ENCODE measurements at places on chromosomes 2 and 18.
A peak's percentile ranks its signal among the peaks of the same experiment; 100 is the strongest.

GRCh38 chr2:216355711-216356110 is 16.6 kb downstream of the MARCHF4 start:
- DNase-seq = no peak

GRCh38 chr18:55289775-55290174 is 298.2 kb downstream of the TCF4 start:
- no peak for DNase-seq

GRCh38 chr2:19416784-19417684 is 58.6 kb upstream of the OSR1 start:
- no peak for DNase-seq

- DNase-seq = peak; percentile 40
Measured at GRCh38 chr2:46351098-46351749, 54.0 kb downstream of the EPAS1 start.

- DNase-seq = no peak
Measured at GRCh38 chr2:15756882-15757819, 165.5 kb downstream of the DDX1 start.

DNA sequence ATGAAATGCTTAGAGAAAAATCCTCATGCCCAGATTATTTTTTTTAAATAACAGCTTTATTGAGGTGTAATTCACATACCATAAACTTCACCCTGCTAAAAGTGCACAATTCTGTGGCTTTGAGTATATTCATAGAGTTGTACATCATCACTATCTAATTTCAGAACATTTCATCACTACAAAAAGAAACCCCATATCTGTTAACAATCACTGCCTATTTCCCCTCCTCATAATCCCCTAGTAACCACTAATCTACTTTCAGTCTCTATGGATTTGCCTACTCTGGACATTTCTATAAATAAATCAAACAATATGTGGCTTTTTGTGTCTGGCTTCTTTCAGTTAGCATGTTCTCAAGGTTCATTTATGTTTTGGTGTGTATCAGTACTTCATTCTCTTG is 51.4 kb downstream of the OSBPL1A start:
- DNase-seq = no peak

GRCh38 chr2:20844246-20844645 is 21.3 kb upstream of the LDAH start:
- DNase-seq = no peak

DNA sequence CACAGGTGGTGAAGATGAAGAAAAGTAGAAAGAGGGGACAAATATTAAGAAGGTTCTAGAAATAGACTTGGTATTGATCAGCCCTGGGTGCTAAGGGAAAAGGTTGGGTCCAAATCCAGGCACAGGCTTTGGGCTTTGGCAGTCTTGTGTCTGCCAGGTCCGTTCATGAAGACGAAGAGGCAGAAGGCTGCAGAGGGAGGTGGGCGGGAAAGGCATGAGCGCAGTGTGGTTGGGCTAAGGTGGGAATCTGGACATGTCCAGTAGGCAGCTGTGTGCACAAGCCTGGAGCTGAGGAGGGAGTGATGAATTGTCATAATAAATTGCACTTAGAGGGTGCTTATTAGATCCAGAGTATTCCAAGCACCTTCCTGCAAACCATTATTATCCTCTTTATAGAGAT is 105.7 kb upstream of the TEX51 start:
- DNase-seq = no peak

DNA sequence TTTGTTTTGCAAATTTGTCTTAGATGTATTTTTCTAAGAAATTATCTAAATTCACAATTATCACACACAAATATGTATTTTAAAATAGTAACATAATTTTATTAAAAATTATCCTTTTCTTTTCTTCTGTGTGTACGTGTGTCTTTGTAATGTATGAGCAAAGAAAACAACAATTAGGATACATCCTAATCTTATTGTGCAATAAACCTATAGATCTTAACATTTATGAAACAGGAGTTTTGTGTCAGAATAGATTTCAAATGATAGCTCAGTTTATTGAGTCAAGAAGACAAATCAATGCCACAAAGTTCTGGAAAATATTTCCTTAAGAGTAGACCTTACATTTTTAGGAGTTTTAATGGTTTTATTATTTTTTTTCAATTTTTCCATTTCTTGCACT is 212.2 kb downstream of the KCNJ3 start:
- no peak for DNase-seq

GRCh38 chr18:67232991-67233390 is 283.5 kb downstream of the DSEL start:
- no peak for DNase-seq

- peak; percentile 54 for DNase-seq
Measured at GRCh38 chr18:45817543-45817942, 7.9 kb upstream of the SIGLEC15 start.

GRCh38 chr2:24132543-24132942 is 9.3 kb downstream of the FAM228B start:
- no peak for DNase-seq

- DNase-seq = no peak
Measured at GRCh38 chr18:28039078-28039477, 137.9 kb downstream of the CDH2 start.

DNA sequence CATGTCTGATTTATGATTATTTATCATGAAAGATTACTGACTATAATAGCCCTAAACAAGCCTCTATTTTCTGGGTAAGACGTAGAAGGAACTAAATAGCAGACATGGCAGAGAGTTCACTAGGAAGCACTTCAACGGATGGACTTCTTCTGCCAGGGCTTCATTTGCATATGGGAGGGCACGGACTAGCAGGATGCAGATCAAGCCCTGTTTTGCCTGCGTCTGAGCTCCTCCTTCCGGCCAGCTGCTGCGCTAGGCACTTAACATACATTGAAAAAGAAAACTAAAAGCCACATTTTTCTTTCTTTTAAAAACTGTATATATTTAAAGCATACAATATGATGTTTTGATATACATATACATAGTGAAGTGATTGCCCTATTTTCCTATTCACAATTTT is 340.0 kb upstream of the MEX3C start:
- DNase-seq = peak; percentile 8

GRCh38 chr2:105590780-105591660 is 153.7 kb upstream of the NCK2 start:
- no peak for DNase-seq

- no peak for DNase-seq
Measured at GRCh38 chr2:217975626-217976025, 27.2 kb downstream of the TNS1 start.

GRCh38 chr2:10084223-10084865 is 4.1 kb upstream of the CYS1 start:
- DNase-seq = no peak

- DNase-seq = no peak
Measured at GRCh38 chr2:28201671-28202180, 190.9 kb upstream of the FOSL2 start.

DNA sequence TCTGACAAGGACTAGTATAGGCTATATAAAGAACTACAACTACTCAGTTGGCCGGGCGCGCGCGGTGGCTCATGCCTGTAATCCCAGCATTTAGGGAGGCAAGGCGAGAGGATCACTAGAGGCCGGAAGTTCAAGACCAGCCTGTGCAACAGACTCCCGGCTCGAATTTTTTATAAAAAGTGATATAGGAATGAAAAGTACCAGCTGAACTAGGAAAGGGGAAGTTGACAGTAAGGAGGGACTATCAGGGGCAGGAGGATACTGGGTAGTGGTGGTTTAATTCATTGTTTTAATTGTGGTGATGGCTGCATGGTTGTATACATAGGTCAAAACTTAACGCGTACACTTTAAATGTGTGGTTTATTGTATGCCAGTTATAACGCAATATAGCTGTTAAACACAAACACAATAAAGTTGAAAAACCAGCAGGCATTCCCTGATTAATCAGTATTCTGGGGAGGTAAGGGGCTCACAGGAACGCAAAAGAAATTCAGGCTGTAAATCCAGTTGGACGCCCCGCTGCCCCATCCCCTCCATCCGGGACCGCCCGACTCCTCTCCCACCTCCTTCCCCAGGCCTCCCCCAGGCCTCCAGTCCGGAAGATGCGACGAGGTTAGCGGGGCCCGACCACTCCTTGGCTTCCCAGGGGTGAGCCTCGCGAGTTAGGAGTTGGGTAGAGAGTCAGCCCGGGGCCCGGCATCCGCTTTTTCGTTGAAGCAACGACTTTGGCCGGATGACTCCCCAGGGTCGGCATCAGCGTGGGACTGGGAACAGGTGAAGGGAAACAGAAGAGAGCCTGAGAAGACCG is 746 bp upstream of the POLR1B start:
- peak; percentile 78 for DNase-seq

GRCh38 chr2:31429759-31430438 is 15.4 kb upstream of the XDH start:
- DNase-seq = peak; percentile 39

DNA sequence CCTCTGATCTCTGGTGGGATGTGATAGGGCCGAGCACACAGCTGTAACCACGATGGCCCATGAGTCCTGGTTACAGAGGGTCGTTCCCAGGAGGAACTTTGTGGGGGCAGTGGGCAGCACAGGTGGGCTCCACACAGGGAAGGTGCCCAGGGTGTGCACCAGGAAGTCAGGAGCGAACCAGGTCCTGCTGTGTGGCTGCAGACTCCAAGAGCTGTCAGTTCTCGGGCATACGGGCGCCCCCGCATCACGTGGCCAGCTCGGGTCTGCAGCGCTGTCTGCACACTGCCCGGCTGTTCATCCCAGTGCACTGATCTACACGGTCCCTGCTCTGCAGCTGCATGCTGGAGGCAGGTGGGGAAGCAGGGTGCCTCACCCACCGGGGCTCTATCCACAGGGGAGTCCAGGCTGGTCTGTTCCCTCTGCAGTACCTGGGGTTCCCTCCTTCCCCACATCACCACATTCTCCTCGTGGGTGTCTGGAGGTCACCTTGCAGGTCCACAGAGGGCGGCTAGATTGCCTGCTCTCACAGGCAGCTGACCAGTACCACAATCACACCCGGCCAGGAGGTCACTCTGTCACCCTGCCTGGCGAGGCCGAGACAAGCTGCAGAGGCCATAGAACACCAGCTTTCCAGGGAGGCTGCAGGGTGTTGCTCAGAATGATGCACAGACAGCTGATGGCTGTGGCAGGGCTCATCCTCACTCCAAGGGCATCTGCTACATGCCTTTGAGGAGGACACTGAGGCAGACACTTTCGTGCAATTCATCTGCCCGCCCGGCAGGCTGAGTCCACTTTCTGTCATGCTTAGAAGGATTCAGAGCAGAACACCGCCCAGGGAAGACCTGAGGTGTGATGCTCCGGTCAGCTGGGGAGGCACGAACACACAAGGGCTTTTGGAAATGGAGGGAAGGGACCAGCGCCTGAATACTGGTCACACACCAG is 202.7 kb downstream of the EIPR1 start:
- DNase-seq = no peak

DNA sequence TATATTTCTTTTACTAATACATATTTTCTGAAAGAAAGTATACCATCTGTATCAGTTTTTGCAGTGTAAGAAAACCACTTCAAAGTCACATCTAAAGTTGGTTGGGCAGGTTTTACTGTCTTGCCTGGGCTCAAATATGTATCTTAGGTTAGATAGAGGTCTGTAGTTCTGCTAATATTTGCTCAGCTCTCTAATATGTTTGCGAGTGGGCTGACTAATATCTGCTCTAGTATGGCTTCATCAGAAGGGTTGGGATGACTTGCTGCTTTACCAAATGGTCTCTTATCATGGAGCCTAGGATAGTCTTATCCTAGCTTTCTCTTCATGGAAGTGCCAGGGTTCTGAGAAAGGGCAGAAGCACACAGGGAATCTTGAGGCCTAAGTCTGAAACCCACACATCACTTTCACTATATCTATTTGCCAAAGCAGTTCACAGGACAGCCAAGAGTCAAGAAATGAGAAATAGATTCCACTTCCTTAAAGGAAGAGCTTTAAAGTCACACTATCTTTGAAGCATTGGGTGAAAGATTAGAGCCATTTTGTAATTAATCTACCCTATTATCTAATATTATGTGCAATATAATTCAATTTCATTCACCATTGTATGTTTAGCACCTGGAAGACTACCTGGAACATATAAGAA is 610.0 kb downstream of the KCNJ3 start:
- DNase-seq = no peak

DNA sequence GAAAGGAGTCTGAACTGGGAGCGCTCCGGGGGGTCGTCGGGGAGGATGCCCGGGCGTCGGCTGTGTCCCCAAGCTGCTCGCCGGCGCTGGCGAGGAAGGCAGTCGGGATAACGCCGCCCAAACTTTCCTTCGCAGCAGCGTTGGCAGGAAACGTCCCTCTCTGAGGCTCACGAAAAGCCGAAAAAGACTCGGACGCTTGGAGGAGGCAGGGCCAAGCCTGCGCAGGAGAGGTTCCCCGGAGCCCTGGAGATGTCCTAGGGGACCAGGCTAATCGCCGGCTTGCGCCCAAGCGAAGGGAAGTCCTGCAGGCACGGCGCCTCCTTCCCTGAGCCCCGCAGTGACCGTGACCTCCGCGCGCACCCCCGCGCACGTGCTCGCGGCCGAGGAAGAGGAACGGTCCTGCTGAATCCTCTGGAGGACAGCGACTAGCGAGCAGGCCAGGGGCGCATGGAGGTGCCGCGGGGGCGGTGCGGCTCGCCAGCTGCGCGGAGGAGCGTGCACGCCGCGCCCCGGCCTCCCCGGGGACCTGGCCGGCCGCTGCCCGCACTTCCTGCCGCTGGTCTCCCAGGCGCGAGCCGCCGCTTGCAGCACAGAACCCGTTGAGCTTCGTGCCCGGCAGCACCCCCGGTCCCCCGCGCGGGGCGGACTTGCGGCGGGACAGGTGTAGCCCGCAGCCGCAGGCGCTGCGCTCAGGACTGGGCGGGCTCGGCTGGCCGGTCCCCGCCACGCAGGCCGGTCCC is at the start of gene SH3RF3:
SH3RF3 (plus strand) TSS at position 590 of the 740 bp plus-strand sequence.
- no peak for DNase-seq

- DNase-seq = no peak
Measured at GRCh38 chr18:67310826-67311225, 205.7 kb downstream of the DSEL start.

DNA sequence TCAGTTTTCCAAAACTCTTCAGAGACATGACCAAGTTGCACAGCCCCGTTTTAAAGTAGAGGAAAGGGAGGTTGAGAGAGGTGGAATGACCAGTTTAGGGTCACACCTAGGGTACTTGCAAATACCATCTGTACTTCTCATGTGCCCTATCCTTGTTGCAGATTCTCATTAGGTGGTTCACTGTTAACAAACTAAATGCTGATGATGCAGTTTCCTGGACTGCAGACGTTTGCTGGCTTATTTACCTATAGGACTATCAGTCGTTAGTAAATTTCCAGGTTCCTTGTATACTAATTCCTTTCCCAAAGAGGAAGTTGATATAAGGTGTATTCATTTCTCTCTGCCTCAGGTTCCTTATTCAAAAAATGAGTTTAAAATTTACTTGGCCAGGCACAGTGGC is 1.4 kb downstream of the FARP2 start:
- no peak for DNase-seq

- peak; percentile 75 for DNase-seq
Measured at GRCh38 chr18:13159579-13159978, 59.0 kb upstream of the LDLRAD4 start.

Measured in activated CD4-positive, alpha-beta T cell treated with anti-CD3 and anti-CD28 coated beads, Interleukin-10, Interleukin-2, amounts not matched to agents 100 ng/mL and 50 ng/mL, durations not matched to agents 16 hours and 8 hours (primary cell).